Stimulated activated CD4-positive, alpha-beta T cell treated with anti-CD3 and anti-CD28 coated beads, Interleukin-1b, Interleukin-23, amount 100 ng/mL, for 4 hours (primary cell): ENCODE measurements at places on chromosomes 12 and 14.

- DNase-seq = no peak
These were observed 2.3 kb upstream of the KRT6A start for GRCh38 chr12:52495389-52495788.

DNA sequence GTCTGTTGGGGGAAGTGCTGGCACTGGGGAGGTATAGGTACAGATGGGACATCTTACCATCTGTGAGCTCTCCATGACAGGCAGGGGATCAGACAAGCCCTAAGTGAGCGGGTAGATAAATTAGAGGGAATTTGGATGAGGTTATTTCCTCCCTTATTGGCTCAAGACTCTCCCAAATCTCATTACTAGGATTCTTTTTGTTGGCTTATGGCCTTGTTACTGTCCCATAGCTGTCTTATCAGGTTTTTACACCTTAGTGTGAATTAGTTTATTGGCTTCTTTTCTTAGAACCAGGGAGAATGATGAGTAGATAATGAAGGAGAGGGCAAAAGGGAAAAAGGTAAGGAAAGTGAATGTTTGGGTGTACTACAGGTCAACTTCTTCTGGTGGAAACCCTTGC is 191.1 kb upstream of the PRICKLE1 start:
- no peak for DNase-seq

DNA sequence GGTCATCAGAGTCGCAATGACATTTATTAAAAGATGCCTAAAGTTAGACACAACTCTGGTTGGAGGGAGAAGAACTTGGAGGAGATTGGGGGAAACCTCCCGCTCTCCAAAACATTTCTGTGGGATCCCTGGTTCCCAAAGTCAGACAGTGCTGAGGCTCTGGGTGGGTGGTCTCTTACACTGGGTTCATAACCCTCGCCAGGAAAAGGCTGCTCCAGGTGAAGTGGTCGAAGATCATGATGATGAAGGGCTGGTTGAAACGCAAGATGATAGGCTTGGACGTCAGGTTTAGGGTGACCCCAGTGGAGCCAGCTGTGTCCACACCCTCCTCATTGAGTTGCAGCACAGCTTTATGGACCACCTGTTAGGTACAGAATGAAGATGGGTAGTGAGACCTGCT is 11.2 kb upstream of the SERPINA10 start:
- DNase-seq = no peak

DNA sequence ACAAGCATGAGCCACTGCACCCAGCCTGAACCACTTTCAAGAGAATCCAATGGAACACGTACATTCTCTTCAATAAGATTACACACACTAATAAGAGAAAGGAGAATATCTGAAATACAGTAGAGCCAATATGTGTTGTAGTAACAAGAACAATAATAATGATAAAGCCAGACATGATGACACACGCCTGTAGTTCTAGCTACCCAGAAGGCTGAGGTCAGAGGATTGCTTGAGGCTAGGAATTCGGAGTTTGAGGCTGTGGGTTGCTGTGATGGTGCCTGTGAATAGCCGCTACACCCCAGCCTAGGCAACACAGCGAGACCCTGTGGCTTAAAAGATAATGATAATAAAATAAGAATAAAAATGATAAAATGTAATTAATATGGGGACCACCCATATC is 15.6 kb downstream of the APOBEC1 start:
- no peak for DNase-seq

- peak; percentile 8 for DNase-seq
These were observed 77.5 kb upstream of the CPSF6 start for GRCh38 chr12:69161829-69162228.

DNA sequence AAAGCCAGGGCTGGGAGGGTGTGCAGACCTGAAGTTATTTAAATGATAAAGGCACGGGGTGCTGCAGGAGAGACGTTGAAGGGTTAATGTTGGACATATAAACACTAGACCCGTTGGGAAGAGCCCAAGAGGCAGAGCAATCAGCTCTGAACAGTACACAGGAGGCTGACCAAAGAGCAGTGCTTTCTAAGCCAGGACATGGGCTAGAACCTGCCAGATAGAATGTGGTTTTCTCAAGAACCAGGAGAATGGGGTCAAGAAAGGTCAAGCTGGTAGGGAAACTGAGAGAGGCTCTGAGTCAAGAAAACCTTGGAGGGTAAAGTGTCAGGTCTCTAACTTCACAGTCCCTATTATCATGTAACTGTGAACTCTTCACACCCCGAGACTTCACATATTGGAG is 143.2 kb upstream of the EEA1 start:
- DNase-seq = no peak

DNA sequence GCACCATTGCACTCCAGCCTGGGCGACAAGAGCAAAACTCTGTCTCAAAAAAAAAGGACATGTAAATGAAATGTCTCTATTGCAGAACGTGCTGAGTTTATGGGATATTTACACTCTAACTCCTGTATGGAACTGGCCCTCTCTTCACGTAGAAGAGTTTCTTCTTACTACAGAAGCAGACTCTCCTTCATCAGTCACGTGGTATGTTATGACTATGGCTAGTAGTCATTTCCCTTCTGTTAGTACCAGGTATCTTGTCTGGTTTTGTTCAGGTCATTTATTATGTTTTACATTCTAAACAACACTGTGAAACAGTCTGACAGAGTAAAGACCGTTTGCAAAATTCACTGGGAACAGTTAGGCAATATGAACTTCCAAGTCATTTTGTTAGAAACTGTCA is 20.3 kb downstream of the KNTC1 start:
- no peak for DNase-seq

DNA sequence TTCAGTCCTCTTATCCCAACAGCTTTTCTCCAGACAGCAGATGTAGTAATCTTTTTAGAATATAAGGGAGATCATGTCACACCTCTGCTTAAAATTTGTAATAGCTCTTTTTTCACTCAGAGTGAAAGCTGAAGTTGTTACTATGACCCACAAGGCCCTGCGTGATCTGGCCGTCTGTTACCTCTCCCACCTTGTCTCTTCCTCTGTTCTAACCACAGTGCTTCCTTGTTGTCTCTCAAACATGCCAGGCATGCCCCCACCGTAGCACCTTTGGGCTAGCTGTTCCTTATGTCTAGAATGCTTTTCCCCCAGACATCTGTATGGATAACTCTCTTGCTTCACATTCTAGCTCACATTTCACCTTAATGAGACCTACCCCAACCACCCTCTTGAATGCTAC is 6.5 kb downstream of the NECAP1 start:
- DNase-seq = no peak

- no peak for DNase-seq
These were observed 181.2 kb downstream of the PELI2 start for GRCh38 chr14:56299306-56299984.

DNA sequence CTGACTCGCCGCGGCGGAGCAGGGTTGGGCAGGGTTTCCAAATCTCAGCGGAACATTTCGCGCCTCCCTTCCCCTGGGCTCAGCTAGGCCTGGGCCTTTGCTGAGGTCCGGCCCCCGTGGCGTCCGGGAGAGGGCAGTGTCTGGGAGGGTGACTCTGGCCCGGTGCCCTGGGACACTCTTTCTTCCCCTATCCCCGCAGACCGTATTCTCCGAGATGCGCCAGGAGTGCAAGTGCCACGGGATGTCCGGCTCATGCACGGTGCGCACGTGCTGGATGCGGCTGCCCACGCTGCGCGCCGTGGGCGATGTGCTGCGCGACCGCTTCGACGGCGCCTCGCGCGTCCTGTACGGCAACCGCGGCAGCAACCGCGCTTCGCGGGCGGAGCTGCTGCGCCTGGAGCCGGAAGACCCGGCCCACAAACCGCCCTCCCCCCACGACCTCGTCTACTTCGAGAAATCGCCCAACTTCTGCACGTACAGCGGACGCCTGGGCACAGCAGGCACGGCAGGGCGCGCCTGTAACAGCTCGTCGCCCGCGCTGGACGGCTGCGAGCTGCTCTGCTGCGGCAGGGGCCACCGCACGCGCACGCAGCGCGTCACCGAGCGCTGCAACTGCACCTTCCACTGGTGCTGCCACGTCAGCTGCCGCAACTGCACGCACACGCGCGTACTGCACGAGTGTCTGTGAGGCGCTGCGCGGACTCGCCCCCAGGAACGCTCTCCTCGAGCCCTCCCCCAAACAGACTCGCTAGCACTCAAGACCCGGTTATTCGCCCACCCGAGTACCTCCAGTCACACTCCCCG is 3.0 kb downstream of the WNT1 start:
- no peak for DNase-seq

- DNase-seq = no peak
These were observed 359.8 kb downstream of the BTG1 start for GRCh38 chr12:91785655-91786498.

GRCh38 chr14:38291681-38292467 is 36.0 kb upstream of the CLEC14A start:
- no peak for DNase-seq

- DNase-seq = no peak
These were observed 621.6 kb downstream of the CCER1 start for GRCh38 chr12:90333424-90333823.

DNA sequence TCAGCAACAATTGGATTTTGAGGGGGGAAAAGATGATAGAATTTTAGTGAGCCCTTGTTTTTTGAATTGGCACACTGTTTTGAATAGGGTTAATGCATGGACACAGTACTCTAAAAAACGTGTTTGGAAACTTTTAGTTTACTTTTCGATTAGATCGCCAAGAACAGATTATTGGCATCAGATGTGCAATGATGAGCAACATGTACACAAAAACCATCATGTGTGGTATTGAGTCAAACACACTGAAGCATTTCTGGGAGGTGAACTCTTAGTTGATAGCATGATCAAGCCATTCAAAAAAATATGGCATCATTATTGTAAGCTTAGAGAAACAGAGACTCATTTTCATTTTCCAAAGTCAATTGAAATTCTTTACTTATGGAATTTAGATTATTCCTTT is 329.2 kb downstream of the ADAMTS20 start:
- DNase-seq = no peak

DNA sequence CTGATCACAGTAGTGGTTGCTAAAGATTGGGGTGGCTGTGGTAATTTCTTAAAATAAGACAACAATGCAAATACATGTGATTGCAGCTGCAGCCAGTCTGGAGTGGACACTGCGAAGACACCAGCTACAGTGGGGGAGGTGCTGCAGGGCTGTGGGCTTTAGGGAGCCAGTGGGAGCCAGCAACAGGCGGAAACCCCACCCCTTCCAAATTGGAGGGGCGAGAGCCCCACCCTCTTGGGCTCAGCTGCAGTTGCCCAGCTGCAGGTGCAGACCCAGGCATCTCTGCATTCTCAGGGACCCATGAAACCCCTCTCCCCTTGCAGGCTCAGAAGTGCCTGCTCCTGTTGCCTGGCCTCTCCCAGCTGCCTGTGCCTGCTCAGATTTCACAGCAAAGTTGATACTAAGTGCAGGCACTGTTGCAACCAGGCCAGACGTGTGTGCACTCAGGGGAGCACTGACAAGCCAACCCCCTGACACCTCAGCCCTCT is 104.8 kb downstream of the MYF5 start:
- DNase-seq = no peak

DNA sequence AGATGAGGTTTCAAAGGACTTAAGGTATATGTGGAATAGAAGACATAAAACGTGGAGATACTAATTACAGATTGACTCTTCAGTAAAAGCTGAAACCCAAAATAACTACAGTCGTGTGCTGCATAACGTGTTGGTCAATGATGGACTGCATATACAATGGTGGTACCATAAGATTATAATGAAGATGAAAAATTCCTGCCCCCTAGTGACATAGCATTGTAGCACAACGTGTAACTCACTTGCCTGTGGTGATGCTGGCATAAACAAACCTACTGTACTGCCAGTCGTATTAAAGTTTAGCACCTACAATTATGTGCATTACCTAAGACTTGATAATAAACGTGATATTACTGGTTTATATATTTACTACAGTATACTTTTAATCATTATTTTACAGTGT is 150.3 kb downstream of the LRRK2 start:
- no peak for DNase-seq

DNA sequence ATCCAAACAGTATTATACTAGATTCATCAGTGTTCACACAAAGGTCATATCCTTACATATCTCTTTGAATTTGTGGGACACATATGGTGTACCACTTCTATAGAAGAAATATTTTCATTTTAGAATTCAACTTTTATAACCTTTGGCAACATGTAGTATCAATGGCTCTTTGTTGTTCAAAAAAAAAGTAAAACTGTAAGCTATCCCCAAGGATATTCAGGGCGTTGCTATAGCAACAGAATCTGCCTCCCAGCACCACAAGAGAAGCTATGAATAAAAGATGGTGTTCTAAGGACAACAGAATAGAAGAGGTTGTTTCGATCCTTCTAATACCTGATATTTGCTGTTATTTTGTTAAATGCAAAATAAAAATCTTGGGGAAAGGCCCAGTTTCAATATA is 139.3 kb downstream of the BRMS1L start:
- DNase-seq = no peak

- no peak for DNase-seq
These were observed 53.4 kb downstream of the ZFC3H1 start for GRCh38 chr12:71610031-71610795.

DNA sequence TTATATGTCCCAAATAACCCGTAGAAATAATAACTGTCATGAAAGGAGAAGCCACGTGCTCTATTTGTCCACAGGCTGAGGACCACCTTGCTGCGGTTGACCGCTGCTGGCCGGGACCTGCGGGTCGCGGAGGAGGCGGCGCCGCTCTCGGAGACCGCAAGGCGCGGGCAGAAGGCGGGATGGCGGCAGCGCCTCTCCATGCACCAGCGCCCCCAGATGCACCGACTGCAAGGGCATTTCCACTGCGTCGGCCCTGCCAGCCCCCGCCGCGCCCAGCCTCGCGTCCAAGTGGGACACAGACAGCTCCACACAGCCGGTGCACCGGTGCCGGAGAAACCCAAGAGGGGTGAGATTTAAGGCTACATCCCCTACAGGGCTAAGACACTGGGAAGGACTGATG is 21.0 kb downstream of the RPGRIP1 start:
- no peak for DNase-seq

- no peak for DNase-seq
These were observed 355.5 kb downstream of the CACNA1C start for GRCh38 chr12:2408262-2408661.

GRCh38 chr14:36553656-36554260 is 28.7 kb downstream of the NKX2-8 start:
- DNase-seq = no peak

- no peak for DNase-seq
These were observed 123.6 kb upstream of the SLC16A7 start for GRCh38 chr12:59472273-59472672.

GRCh38 chr12:91241756-91242155 is 59.1 kb upstream of the DCN start:
- no peak for DNase-seq

GRCh38 chr12:72546106-72546505 is 273.9 kb downstream of the TRHDE start:
- no peak for DNase-seq

DNA sequence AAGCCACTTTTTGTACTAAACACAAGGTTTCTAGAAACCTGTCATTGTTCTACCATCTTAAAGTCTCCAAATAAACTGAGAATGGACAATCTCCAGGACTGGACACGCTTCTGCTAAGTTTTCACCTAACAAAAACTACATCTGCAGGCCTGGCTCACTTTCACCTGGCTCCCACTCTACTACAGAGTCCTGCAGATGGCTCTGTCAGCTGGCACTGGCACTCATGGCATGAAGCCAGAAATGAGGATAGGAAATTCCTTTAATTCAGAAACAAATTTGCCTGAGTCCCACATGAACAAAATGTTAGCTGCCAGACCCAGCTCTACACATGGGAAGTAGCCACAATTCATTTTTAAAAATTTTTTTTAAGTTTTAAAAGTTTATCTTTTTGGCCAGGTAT is 42.1 kb downstream of the STXBP6 start:
- no peak for DNase-seq

GRCh38 chr12:123873793-123874192 is 98.8 kb downstream of the CCDC92 start:
- no peak for DNase-seq
